ENCODE measurements at places on chromosomes 7 and 10. TPM values are rescaled to one million over a fixed set of nuclear protein-coding genes. Genes with fewer than 3 reads are reported as not detected.

- DNase-seq = no peak
Measured at GRCh38 chr10:77231884-77232610, 405.6 kb downstream of the KCNMA1 start.

- no peak for DNase-seq
Measured at GRCh38 chr7:45586542-45587520, 12.7 kb downstream of the ADCY1 start.

GRCh38 chr10:70490142-70490541 lies 11.6 kb downstream of the PALD1 start:
- DNase-seq = no peak

DNA sequence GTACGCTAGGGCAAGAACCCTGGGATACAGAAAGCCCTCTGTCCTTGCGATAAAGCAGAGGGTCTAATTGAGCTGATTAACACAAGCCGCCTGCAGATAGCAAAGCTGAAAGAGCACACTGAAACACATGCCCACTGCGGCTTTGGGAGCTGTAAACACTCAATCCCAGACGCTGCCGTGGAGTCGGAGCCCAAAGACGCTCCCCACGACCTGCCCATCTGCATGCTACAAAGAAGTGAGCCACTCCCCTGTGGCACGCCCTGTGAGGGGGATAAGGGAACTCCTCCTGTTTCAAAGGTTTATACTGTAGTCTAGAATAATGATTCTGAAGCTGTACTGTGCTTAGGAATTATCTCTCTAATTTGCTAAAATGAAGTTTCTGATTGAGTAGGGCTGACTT lies 985.6 kb upstream of the GHITM start:
- DNase-seq = no peak

Gene AMPH
- 4.4 TPM for total RNA-seq

Data from adrenal gland (tissue), 19 donors.